ENCODE measurements at places on chromosomes 4 and X.
A peak's percentile ranks its signal among the peaks of the same experiment; 100 is the strongest.

DNA sequence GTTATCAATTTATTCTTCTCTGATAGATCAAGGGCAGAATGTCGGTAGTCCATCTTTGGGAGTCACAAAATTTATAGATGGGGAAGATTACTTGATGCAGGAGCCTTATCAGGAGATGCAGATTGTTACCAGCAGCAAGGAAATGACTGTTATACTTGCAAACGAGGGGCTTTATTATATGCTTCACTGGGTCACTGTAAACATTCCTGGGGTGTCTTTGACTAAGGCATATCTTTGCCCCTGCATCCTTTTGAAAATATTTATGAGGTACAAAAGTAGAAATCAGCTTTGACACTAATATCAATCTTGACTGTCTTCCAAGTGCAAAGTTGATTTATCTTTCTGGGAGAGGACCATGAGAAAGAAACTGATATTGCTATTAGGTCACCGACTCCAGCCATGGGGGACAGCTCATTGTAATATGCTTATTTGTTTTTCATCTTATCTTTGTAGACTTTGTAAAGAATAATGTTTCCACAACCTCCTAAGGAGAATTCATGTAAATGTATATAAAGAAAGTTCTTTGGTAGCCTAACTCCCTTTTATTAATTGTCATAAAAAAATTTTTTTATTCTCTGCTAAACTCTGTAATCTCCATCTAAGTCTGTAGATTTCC, 177.3 kb upstream of the EMCN start:
- no peaks in the 10 kb centered on the region for H3K27me3 ChIP-seq
- no peak overlapping the region for H3K27ac ChIP-seq
- no peaks in the 10 kb centered on the region for H3K36me3 ChIP-seq
- no peak overlapping the region for H3K4me3 ChIP-seq
- no peak for DNase-seq
- no peaks in the 10 kb centered on the region for H3K4me1 ChIP-seq

DNA sequence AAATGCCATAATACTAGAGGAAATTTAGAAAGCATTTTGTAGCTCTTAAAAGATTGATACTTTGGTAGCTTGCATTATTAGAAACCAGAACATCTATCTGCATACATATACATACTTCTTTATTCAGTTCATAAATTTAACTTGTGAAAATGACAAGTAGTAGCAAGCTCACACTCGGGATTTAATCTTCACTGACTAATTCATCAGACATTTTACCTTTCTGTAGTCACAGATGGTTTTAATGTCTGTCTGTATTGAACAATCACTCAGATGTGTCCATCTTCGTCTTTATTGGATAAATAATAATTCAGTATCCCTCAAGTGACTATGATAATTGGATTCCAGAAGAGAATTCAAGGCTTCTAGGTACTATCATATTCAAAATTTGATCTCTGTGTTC, 232.3 kb downstream of the TENM3 start:
- H3K27me3 ChIP-seq: no peaks in the 10 kb centered on the region
- H3K36me3 ChIP-seq: no peaks in the 10 kb centered on the region
- DNase-seq: no peak
- no peaks in the 10 kb centered on the region for H3K4me1 ChIP-seq
- H3K27ac ChIP-seq: no peak overlapping the region
- H3K4me3 ChIP-seq: no peak overlapping the region

GRCh38 chrX:19389227-19389845, 45.6 kb downstream of the PDHA1 start:
- H3K27me3 ChIP-seq: no peaks in the 10 kb centered on the region
- no peaks in the 10 kb centered on the region for H3K4me1 ChIP-seq
- no peak overlapping the region for H3K4me3 ChIP-seq

GRCh38 chr4:38987491-38987890, 44.7 kb downstream of the TMEM156 start:
- no peak for DNase-seq
- H3K4me3 ChIP-seq: no peak overlapping the region
- H3K4me1 ChIP-seq: no peaks in the 10 kb centered on the region
- H3K27ac ChIP-seq: no peak overlapping the region
- no peaks in the 10 kb centered on the region for H3K36me3 ChIP-seq

- no peaks in the 10 kb centered on the region for H3K36me3 ChIP-seq
- no peaks in the 10 kb centered on the region for H3K4me1 ChIP-seq
- no peak overlapping the region for H3K4me3 ChIP-seq
- no peak overlapping the region for H3K27ac ChIP-seq
- no peak for DNase-seq
- H3K27me3 ChIP-seq: no peaks in the 10 kb centered on the region
These were observed 28.6 kb downstream of the RNF175 start for GRCh38 chr4:153731239-153731638.

- peak overlapping the region; percentile 2 for H3K27ac ChIP-seq
- no peak for DNase-seq
- no peaks in the 10 kb centered on the region for H3K27me3 ChIP-seq
These were observed 499.5 kb downstream of the ANKRD50 start for GRCh38 chr4:124212815-124213630.

- H3K4me3 ChIP-seq: peak overlapping the region; percentile 1
- no peak overlapping the region for H3K27ac ChIP-seq
- DNase-seq: no peak
- H3K27me3 ChIP-seq: no peaks in the 10 kb centered on the region
These were observed 471.3 kb downstream of the TECRL start for GRCh38 chr4:63937961-63938360.

GRCh38 chr4:139912445-139912844, 241.5 kb downstream of the MAML3 start:
- H3K27me3 ChIP-seq: no peaks in the 10 kb centered on the region
- H3K4me1 ChIP-seq: peaks cover 20% of the 10 kb centered on the region
- H3K4me3 ChIP-seq: no peak overlapping the region

GRCh38 chr4:86496094-86497080, 97.7 kb upstream of the PTPN13 start:
- H3K36me3 ChIP-seq: no peaks in the 10 kb centered on the region
- peaks cover 17% of the 10 kb centered on the region for H3K4me1 ChIP-seq
- no peak for DNase-seq
- no peaks in the 10 kb centered on the region for H3K27me3 ChIP-seq

GRCh38 chr4:98341309-98341708, 80.1 kb downstream of the RAP1GDS1 start:
- no peak overlapping the region for H3K27ac ChIP-seq
- H3K27me3 ChIP-seq: no peaks in the 10 kb centered on the region
- H3K4me1 ChIP-seq: no peaks in the 10 kb centered on the region
- no peak for DNase-seq
- H3K4me3 ChIP-seq: no peak overlapping the region
- no peaks in the 10 kb centered on the region for H3K36me3 ChIP-seq

- H3K27ac ChIP-seq: no peak overlapping the region
- no peak for DNase-seq
- H3K36me3 ChIP-seq: no peaks in the 10 kb centered on the region
These were observed 255.6 kb downstream of the DHX15 start for GRCh38 chr4:24328711-24329110.

DNA sequence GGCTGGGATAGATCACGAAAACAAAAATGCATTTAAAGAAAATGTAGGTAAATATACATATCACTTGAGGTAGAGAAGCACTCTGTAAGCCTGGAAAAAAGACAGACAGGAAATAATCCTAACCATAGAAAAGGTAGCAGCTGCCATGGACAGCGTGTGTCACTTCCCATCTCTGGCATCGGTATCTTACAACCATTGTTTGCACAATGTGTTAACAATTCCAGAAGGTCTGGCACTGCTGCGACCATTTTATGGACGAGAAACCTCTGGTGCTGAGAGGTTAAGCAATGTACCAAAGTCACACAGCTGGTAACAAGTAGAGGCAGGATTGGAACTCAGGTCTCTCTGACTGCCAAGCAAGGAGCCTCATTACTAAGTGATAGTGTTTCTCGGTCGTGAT, 1.7 kb upstream of the MTNR1A start:
- peaks cover 5% of the 10 kb centered on the region for H3K4me1 ChIP-seq
- no peaks in the 10 kb centered on the region for H3K36me3 ChIP-seq
- DNase-seq: no peak

- H3K4me3 ChIP-seq: no peak overlapping the region
- H3K4me1 ChIP-seq: no peaks in the 10 kb centered on the region
- no peak for DNase-seq
- H3K27me3 ChIP-seq: no peaks in the 10 kb centered on the region
- H3K27ac ChIP-seq: no peak overlapping the region
- no peaks in the 10 kb centered on the region for H3K36me3 ChIP-seq
These were observed 43.7 kb upstream of the SPIN4 start for GRCh38 chrX:63394872-63395271.

- peak; percentile 95 for DNase-seq
- H3K27ac ChIP-seq: peak overlapping the region; percentile 78
- H3K4me1 ChIP-seq: peaks cover 9% of the 10 kb centered on the region
These were observed 11.2 kb upstream of the SPARCL1 start for GRCh38 chr4:87540146-87541058.

DNA sequence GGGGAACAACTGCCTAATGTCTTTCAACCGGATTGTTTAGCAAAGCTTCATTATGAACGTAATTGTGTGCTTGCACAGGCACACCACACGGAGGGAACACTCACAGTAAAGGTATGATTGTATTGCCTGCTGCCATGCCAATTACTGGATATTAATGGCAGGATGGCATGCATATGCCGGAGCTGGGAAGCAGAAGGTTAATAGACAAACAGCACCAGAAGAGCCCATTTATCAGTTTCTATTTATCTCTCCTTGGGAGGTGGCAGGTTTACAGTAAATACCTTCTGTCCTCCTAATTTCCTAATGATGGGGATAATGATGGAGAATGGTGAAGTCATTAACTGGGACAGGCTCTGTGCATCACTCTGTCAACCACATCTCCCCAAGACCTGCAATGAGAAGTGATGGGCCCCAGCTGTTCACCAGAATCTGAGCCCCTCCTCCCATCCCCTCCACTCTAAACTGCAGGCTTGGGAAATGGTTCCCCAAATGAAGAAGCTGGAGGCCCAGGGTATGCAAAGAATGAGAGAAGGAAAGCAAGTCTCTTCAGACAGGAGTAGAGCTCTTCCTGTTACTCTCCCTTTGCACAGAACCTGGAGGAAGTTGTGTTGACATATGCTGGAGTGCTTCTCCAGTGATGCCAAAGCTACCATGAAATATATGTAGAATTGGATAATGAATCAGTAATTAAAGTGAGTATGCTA, 160.8 kb downstream of the NAA11 start:
- no peaks in the 10 kb centered on the region for H3K36me3 ChIP-seq
- no peak for DNase-seq
- H3K27ac ChIP-seq: no peak overlapping the region

DNA sequence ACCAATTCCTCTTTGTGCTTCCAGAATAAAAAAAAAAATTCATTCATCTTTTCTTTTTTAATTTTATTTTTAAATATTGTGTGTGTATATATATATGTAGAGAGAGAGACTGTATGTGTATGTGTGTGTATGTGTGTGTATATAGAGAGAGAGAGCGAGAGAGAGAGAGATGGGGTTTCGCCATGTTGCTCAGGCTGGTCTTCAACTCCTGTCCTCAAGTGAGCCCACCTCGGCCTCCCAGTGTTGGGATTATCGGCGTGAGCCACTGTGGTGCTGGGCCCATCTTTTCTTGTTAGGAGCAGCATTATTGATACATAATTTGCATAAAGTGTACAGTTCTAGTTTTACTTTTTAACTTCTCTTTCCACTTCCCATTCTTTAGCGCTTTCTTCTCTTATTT, 33.6 kb downstream of the KDM6A start:
- H3K27me3 ChIP-seq: no peaks in the 10 kb centered on the region
- no peaks in the 10 kb centered on the region for H3K36me3 ChIP-seq
- H3K4me3 ChIP-seq: no peak overlapping the region

GRCh38 chr4:165288639-165289422, 38.6 kb upstream of the MSMO1 start:
- no peak overlapping the region for H3K4me3 ChIP-seq
- DNase-seq: no peak
- H3K27me3 ChIP-seq: no peaks in the 10 kb centered on the region
- peaks cover 5% of the 10 kb centered on the region for H3K4me1 ChIP-seq

DNA sequence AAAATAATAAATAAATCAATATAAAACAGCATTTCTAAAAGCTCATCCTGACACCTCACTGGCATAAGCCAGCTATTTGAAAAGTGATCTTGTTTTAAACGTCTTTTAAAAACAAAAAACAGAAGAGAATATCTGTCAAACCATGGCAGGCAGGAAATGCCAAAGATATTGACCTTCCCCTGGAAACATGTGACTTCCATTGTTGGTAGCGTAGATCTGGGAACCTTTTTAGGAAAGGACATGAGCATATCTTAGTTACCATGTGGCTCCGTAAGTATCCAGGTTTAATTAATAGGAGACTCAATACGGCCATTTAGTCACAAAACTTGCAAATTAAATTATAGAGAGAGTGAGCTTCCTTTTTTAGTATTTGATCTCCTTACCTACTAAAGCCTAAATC, 83.0 kb upstream of the KLHL4 start:
- no peak overlapping the region for H3K27ac ChIP-seq
- H3K36me3 ChIP-seq: no peaks in the 10 kb centered on the region
- H3K27me3 ChIP-seq: no peaks in the 10 kb centered on the region
- H3K4me1 ChIP-seq: no peaks in the 10 kb centered on the region
- DNase-seq: no peak

DNA sequence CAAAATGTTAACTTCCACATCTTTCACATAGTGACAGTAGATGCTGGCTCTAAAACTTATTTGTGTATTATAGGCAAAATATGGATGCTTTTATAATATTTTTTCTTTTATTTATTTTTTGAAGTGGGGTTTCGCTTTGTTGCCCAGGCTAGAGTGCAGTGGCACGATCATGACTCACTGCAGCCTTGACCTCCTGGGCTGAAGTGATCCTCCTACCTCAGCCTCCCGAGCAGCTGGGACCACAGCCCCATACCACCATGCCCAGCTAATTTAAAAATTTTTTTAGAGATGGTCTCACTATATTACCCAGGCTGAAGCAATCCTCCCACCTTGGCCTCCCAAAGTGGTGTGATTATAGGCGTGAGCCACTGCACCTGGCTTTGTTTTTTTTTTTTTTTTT, 48.6 kb downstream of the ZFX start:
- no peak for DNase-seq
- no peaks in the 10 kb centered on the region for H3K27me3 ChIP-seq
- no peak overlapping the region for H3K4me3 ChIP-seq
- peaks cover 4% of the 10 kb centered on the region for H3K36me3 ChIP-seq
- no peak overlapping the region for H3K27ac ChIP-seq

DNA sequence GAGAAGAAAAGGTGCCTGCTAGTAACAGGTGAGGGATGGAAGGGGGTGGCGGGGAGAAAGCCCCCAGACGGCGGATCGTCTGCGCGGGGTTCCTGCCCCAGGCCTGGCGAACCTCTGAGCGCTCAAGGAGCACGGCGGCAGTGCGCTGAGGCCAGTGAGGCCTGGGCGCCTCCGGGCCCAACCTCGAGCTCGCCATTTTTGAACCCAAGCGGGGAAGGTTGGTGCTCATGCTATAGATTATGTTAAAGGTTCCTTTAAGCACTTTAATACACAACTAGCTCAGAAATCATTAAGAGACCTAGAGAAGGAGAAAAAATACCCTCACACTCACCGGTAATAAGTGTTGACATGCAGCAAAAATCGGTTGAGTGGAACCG, 7.9 kb downstream of the PITX2 start:
- H3K4me3 ChIP-seq: no peak overlapping the region
- no peak overlapping the region for H3K27ac ChIP-seq
- no peaks in the 10 kb centered on the region for H3K36me3 ChIP-seq
- peaks cover 9% of the 10 kb centered on the region for H3K4me1 ChIP-seq
- peaks cover 10% of the 10 kb centered on the region for H3K27me3 ChIP-seq

- H3K4me1 ChIP-seq: no peaks in the 10 kb centered on the region
- no peak overlapping the region for H3K4me3 ChIP-seq
- H3K27ac ChIP-seq: no peak overlapping the region
- no peaks in the 10 kb centered on the region for H3K36me3 ChIP-seq
- H3K27me3 ChIP-seq: no peaks in the 10 kb centered on the region
These were observed 764.1 kb upstream of the TENM3 start for GRCh38 chr4:181479141-181479540.

- no peaks in the 10 kb centered on the region for H3K36me3 ChIP-seq
- DNase-seq: no peak
- H3K4me3 ChIP-seq: no peak overlapping the region
- H3K4me1 ChIP-seq: no peaks in the 10 kb centered on the region
- H3K27ac ChIP-seq: no peak overlapping the region
- no peaks in the 10 kb centered on the region for H3K27me3 ChIP-seq
These were observed 178.6 kb downstream of the SLC7A11 start for GRCh38 chr4:138063581-138063980.

Data from vagina (tissue), 2 donors.